Transverse colon (tissue), 4 donors: ENCODE measurements at places on chromosomes 5 and 9. TPM values are rescaled to one million over a fixed set of nuclear protein-coding genes. Genes with fewer than 3 reads are reported as not detected.

Gene FASTKD3
- 11.6 TPM for total RNA-seq

Gene GFI1B
- total RNA-seq = 2.0 TPM

GRCh38 chr5:56464935-56465768 is 232.0 kb upstream of the ANKRD55 start:
- H3K4me1 ChIP-seq = no peaks in the 10 kb centered on the region
- H3K4me3 ChIP-seq = no peak overlapping the region
- DNase-seq = no peak
- no peaks in the 10 kb centered on the region for H3K36me3 ChIP-seq
- H3K27me3 ChIP-seq = no peaks in the 10 kb centered on the region

DNA sequence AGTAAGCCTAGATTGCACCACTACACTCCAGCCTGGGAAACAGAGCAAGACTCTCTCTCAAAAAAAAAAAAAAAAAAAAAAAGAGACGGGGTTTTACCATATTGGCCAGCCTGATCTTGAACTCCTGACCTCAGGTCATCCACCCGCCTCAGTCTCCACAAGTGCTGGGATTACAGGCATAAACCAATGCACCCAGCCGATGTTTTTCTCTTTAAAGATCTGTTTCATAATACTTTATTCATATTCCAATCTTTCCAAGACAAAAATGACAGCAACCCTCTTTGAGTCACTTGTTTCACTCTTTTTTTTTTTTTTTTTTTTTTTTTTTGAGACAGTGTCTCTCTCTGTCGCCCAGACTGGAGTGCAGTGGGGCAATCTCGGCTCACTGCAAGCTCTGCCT is 13.6 kb upstream of the LMNB1 start:
- H3K36me3 ChIP-seq = no peaks in the 10 kb centered on the region
- no peak overlapping the region for H3K4me3 ChIP-seq
- no peak for DNase-seq
- H3K27me3 ChIP-seq = no peaks in the 10 kb centered on the region

DNA sequence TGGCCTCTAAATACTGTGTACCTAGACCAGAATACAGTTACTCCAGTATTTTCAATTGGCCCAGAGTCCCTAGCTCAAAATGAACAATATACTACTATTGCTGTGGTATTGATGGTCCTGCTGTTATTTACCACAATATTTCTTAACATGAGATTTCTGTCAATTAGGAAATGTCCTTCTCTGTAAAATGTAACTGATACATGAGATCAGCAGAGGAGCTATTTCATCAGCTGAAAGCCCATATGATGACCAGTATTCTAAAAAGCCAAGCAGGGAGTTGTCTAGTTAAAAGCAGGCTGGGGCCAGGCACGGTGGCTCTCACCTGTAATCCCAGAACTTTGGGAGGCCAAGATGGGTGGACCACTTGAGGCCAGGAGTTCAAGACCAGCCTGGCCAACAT is 187.7 kb upstream of the PTGER4 start:
- no peak for DNase-seq
- no peaks in the 10 kb centered on the region for H3K27me3 ChIP-seq
- H3K27ac ChIP-seq = no peak overlapping the region
- no peak overlapping the region for H3K4me3 ChIP-seq
- H3K4me1 ChIP-seq = no peaks in the 10 kb centered on the region

DNA sequence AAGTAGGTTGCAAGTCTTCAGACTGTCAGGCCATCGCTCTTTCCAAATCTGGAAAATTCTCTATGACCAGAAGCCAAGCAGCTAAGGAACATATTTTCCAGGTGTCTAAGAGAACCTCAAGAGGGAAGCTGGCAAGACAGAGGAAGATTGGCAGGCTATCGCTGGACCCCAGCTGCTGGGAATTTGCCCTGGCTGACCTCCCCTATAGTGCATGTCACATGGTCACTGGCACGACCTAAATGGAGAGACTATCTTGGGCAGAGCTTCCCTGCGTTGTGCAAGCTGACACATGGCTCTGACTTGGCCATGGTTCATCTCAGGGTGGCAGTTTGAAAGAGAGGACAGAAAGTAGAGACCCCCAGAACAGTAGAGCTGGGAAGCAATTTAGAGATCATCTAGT is 104.9 kb upstream of the ZNF618 start:
- H3K27me3 ChIP-seq = no peaks in the 10 kb centered on the region
- no peak for DNase-seq
- no peak overlapping the region for H3K27ac ChIP-seq
- no peaks in the 10 kb centered on the region for H3K4me1 ChIP-seq

DNA sequence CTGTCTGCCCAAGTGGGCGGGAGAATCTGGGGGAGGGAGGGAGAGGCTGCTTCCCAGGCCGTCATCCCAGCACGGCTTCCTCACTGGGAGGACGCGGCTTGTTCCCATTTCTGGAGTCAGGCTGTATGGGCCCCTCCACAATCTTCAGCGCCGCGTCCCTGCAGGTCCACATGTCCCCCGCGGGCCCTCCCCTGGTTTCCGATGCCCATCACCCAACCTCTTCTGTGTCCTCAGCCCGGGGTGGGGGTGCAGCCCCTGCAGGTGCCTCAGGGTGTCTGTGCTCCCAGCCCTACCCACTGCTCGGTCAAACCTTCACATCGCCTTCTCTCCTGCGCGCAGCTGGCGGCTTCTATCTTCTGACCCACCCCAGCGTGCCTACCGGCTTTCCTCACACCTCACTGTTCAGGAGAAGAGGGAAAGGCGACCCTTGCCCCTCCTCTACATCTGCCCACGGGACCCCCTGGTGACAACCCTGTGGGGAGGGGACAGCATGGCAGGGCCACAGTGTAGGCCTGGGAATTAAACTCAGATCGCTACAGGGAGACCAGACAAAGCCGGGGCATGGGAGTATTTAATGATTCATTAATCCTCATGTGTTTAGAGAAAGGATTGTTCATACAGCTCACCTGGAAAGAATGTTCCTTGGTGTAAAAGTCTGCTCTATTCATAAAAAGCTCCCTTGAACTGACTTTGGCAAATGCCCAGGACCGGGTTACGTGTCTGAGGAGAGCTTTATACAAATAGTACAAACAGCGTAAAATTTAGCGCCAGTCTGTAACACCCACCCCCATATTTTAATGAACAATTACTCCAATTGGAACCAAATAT is 145.1 kb downstream of the IRX1 start:
- H3K27ac ChIP-seq = no peak overlapping the region
- no peaks in the 10 kb centered on the region for H3K36me3 ChIP-seq
- H3K27me3 ChIP-seq = no peaks in the 10 kb centered on the region
- H3K4me1 ChIP-seq = no peaks in the 10 kb centered on the region
- no peak for DNase-seq

- H3K27me3 ChIP-seq = no peaks in the 10 kb centered on the region
- no peaks in the 10 kb centered on the region for H3K4me1 ChIP-seq
- H3K36me3 ChIP-seq = no peaks in the 10 kb centered on the region
- no peak for DNase-seq
- peak overlapping the region; percentile 79 for H3K27ac ChIP-seq
Measured at GRCh38 chr9:35552837-35553236, 52.2 kb upstream of the TESK1 start.

DNA sequence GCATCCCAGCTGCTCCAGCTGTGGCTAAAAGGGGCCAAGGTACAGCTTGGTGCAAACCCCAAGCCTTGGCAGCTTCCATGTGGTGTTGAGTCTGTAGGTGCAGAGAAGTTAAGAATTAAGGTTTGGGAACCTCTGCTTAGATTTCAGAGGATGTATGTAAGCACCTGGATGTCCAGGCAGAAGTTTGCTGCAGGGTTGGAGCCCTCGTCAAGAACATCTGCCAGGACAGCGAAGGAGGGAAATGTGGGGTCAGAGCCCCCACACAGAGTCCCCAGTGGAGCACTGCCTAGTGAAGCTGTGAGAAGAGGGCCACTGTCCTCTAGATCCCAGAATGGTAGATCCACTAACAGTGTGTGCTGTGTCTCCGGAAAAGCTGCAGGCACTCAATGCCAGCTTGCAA is 236.2 kb upstream of the ADRA1B start:
- H3K27me3 ChIP-seq = no peaks in the 10 kb centered on the region
- H3K27ac ChIP-seq = no peak overlapping the region
- no peak overlapping the region for H3K4me3 ChIP-seq
- no peaks in the 10 kb centered on the region for H3K4me1 ChIP-seq
- no peaks in the 10 kb centered on the region for H3K36me3 ChIP-seq
- DNase-seq = no peak

DNA sequence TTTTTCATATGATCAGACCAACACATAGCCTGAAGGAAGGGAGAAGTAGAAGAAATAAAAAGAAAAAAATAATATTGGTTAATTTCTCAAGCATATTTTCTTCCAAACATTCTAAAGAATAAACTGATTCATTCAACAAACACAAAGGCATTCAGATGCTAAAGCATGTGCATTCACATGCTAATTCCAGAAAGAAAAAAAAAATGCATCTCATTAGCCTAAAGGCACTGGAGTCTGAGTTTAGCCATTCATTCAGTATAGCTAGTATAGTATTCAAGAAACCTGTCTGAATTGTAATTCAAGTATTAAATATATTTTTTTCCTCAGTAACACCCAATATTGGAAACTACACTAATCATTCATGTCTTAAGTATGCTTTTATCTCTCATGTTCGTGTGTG is 61.0 kb upstream of the FER start:
- DNase-seq = no peak
- H3K4me1 ChIP-seq = peaks cover 5% of the 10 kb centered on the region
- H3K4me3 ChIP-seq = no peak overlapping the region
- no peaks in the 10 kb centered on the region for H3K36me3 ChIP-seq
- H3K27ac ChIP-seq = no peak overlapping the region
